ENCODE measurements at places on chromosomes 7 and 10.

GRCh38 chr10:119478811-119479341, 63.6 kb downstream of the RGS10 start:
- DNase-seq, result no peak

DNA sequence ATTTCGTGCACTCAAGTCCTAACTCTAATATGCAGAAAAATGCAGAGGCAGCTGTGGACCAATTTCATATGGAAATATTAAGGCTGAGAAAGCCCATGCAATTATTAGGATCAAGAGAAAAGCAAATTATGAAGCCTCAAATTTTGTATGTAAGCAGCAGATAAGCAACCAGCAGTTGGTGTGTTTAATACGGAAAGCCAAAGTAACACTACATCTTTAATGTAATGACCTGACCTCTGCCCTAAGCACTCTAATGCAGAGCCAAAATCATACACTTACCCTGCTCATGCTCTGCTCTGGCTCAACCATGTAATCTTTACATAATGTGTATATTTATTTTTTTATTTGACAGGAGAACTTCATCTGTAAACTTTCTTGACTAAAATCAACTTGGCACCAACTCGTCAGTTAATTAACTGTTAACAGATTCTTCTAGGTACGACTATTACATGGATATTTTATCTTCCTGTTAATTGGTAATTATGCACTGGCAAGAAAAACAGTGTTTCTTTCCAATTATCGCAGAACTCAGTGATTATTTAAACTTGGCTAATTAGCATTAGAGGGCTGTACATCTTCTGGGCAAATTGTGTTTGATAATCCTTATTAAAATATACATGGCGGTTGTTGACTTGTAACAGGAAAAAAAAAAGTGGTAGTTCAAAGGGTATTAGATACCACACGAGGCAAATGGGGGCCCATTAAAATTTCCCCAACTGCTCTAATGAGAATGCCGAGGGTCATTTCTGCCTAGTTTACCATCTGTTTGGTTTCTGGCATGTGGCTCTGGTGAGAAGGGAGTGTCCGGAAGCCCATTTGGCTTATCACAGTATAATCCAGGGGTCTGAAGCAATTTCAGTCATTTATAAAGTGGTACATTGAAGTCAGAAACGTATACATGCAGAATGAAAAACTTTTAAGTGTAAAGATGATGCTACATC, 94.5 kb downstream of the RELN start:
- DNase-seq, result no peak

GRCh38 chr7:155867734-155868400, 55.6 kb upstream of the SHH start:
- DNase-seq, result no peak

GRCh38 chr7:154909241-154910105, 93.5 kb downstream of the PAXIP1 start:
- DNase-seq, result no peak

DNA sequence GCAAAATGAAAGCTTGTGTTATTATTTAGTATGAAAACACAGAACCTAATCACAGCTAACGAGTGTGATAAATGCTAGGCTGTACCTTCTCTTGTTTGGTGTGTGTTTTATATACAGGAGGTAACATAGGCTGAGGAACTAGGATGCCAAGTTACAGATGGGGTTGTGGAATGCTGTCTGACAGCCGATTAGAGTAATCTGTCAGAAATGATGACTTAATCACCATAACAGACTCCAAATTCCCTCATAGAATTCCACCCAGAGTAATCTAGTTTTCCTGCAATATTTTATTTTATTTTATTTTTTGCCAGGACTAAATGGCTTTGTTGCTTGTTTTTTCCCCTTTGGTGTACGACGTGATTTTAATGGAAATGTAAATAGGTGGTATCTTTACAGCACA, 221.2 kb downstream of the CELF2 start:
- no peak for DNase-seq

- no peak for DNase-seq
Measured at GRCh38 chr10:80324086-80324485, 32.5 kb downstream of the DYDC1 start.

- DNase-seq, result no peak
Measured at GRCh38 chr7:159076333-159076732, 68.3 kb downstream of the VIPR2 start.

DNA sequence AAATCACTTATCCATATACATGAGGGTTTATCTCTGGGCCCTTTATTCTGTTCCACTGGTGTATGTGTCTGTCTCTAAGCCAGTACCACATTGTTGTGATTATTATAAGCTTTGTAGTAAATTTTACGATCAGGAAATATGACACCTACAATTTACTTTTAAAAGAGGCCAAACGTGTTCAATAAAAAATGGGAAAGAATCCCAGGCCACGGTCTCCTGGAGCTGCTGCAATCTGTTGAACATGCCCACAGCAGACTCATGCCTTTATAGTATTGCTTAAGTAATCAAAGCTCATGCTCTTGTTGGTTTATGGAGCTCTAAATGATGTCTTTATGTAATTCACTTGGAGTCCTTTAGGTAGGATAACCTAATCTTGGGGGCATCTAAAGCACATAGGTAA, 273.0 kb downstream of the ZMYND11 start:
- DNase-seq, result no peak

DNA sequence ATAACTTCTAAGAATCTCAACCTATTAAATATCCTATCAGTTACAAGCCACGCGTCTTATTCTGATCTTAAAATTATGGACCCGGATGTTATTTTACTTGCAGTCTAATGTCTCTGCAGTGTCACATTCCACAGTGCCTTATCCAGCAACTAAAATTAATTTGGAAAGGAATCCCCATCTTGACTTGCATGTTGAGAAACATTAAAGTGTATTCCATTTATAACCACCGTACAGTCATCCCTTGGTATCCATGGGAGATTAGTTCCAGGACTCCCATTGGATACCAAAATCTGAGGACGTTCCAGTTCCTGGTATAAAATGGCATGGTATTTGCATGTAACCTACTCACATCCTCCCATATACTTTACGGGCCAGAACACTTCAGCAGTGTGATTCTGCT, 194.7 kb downstream of the ARHGAP21 start:
- no peak for DNase-seq

DNA sequence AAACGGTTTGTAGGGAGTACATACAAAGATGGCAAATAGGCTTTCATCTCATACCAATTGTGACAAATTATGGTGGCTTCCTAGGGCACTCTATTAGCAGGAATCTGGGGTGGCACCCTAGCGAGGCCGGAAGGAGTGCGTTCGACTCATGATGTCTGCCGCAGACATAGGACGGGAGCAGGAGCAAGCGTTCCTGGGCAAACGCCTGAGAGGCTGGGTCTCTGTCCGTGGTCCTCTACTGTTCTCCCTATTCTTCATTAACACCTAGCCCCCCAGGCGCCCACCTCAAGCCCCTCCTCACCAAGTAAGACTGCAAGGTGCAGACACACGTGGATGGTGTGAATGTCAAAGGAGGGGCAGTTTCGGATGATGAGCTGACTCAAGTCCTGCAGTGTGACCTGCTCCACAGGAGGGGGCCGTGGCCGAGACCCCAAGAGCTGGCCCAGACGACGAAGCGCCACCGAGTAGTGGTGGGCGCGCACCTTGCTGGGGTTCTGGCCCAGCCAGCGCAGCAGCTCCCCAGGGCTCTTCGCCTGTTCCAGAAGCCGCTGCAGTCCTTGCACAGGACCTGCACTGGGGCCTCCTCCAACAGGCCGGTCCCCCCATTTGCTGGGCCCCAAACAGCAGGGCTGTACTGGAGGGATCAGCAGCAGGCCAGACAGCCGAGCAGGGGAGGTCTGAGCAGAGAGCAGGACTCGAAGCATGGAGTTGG, 1.3 kb downstream of the FASTK start:
- DNase-seq, result no peak
